ENCODE measurements at places on chromosomes 2 and 18.

DNA sequence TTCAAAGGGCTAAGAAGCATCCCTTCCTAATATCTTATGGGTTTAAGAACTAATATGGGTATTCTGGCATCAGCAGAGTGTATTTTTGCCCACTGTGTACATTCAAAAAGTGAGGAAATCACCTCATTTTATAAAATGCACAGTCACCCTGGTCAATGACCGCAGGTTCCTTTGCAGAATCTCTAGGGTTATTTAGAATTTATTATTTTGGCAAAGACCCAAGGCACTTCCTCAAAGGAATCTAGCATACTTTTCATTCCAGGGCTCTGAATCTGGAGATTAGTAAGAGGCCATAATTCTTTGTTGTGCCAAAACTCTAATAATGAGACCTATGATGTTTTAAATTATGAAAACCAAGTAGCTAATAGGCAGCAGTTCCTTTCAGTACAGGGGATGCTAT lies 27.2 kb upstream of the CDH2 start:
- DNase-seq: no peak

GRCh38 chr2:201964631-201965206 lies 68.9 kb upstream of the FZD7 start:
- no peak for DNase-seq

DNA sequence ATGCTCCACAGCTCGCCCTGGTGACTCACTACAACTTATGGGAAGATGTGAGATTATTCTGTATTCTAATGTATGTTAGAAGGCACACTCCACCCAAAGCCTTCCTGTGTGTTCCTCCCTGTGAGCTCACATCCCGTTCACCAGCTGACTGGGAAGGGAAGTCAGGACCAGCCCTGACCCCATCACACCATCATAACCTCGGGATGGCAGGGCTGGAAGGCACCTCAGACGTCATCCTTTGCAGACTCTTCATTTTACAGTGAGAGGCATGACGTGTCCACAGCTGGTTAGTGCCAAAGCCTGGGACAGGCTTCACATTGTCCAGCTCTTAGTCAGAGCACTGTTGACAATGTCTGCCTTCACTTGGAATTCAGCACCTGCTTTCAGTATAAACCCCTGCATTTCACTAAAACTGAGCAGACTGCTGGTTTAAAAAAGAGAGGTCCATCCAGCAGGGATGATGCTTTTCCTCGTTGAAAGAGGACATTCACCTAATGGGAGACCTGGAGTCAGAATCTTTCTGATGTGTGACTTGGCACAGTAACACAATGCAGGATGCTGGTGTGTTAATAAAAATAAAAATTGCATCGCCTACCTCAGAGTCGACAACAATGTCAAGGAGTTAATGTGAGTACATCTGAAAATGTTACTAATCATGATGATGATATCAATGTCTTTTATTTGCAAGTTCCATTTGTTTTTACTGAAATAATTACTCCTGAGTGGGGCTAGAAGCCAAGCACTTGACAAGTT lies 418.0 kb upstream of the TNP1 start:
- DNase-seq: no peak

GRCh38 chr18:12086677-12087470 lies 6.8 kb upstream of the ANKRD62 start:
- DNase-seq: no peak

GRCh38 chr2:20106746-20107145 lies 55.3 kb upstream of the LAPTM4A start:
- no peak for DNase-seq

DNA sequence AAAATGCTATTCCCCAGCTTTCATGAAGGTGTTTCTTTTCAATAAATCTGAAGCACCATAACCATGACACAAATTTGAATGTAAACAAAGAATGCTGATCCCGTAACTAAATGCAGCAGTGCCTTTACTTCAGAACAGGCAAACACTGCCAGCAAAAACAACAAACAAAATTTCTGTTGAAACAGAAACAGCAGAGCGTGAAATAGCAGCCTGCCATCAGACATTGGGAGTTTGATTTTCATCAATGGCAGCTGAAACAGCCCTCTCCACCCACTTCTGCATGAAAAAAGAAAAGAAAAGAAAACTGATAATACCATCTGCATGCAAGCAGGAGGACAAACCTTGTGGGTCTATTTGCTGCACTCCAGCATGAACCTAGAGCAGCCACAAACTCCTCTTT lies 128.3 kb downstream of the CDH2 start:
- no peak for DNase-seq

- DNase-seq: no peak
Observed at GRCh38 chr18:58662118-58662517, 9.1 kb upstream of the MALT1 start.

DNA sequence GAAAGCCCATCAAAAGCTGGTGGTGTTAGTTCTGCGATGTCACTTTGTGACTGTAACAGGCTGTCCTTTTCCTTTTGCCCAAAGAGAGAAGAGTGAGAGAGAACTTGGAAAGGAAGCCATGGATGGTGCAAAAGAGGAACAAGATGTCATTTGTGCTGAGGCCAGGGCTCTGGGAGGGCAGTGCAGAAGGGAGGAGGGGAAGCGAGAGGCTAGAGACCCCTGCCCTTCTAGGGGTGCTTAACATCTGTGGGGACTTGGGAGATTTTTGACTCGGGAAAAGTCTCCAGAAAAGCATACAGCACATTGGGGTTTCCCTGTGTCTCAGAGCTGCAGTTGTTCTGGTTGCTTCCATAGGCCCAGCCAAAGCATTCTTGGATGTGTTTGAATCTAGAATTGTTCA lies 49.6 kb downstream of the ZBTB7C start:
- DNase-seq: no peak

DNA sequence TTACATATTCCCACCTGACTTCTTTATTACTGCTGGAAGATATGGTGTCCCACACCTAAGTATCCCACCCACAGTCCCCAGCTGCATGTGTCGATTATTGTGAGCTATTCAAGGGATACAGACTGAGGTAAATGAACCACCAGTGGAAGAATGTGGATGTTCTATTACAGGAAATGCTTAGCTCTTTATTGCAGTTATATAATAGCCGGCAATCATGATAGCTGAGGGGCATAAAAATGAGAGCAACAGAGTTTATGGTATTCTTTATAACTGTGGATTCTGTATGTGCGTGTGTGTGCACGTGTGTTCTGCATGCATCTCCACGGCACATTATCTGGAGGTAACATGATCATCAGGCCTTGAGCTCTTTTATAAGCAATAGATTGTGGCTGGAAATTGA lies 198.9 kb downstream of the NEDD4L start:
- no peak for DNase-seq

- no peak for DNase-seq
Observed at GRCh38 chr2:80380736-80381135, 76.2 kb upstream of the LRRTM1 start.

GRCh38 chr18:31441493-31441892 lies 6.0 kb upstream of the DSG3 start:
- no peak for DNase-seq

DNA sequence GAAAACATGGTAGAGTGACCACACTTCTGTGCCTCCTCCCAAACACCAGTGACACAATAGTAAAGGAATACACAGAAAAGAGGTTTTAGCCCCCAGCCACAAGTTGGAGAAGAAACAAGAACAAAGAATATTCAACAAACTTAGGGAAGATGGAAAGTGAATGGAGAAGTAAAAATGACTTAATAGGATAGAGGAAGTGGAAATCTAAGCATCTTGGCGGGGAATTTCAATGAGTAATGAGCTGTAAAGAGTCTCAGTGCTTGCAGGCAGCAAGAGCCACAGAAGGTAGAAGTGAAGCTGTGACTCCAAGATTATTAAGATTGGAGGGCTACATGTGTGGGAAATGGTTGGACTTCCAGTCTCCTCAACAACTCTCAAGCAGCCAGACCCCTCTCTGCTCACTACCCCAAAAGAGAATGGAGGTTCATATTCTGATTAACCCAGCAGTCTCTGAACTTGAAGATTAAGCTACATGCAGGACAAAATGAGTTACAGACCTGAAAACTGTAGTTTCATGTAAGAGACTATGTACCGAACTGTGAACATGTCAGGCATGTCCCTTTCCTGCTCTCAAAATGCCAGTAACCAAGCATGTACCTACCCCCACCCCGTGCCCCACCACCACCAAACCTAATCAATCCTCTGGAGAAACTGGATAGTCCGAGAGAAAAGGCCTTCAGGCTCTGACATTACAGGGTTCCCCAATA lies 16.9 kb upstream of the HNRNPLL start:
- DNase-seq: no peak

DNA sequence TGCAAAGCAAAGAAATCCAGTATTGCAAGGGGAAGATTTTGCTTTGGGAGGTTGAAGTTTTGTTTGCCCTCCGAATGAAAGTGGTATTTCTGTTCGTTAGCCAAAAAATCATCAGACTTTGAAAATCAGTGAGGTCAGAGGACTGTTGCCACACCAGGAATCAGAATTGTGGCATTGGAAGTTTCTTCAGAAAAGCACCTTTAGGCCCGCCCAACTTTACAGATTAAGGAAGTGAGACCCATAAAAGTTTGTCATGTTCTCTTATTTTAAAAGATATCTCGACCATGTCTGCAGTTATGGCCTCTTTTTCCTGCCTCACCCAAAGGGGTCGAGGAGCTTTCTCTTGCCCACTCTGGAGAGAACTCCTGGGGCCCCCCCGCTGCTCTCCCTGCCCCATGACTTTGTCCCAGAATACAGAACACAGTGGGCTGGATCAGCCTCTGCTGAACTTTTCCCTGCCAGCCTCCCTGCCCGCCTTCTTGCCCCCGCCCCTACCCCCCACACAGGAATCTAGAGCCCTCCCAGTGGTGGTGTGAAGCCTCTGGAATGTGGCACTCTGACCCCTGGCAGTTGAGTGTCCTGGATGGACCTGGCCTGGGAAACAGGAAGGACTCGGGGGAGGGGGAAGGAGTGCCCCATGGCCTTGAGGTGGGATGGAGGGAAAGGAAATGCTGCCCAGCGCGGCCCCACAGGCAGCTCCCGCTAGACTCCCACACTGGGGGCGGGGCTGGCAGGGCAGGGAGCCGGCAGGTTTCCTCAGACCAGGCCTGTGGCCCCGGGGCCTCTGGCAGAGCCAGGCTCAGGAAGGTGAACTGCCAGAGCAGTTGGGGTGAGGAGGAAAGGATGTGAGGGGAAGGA lies 25.3 kb downstream of the CRIM1 start:
- DNase-seq: no peak

- DNase-seq: no peak
Observed at GRCh38 chr18:75140296-75140695, 68.6 kb downstream of the PTGR3 start.

- no peak for DNase-seq
Observed at GRCh38 chr2:144683966-144684365, 164.0 kb upstream of the ZEB2 start.

DNA sequence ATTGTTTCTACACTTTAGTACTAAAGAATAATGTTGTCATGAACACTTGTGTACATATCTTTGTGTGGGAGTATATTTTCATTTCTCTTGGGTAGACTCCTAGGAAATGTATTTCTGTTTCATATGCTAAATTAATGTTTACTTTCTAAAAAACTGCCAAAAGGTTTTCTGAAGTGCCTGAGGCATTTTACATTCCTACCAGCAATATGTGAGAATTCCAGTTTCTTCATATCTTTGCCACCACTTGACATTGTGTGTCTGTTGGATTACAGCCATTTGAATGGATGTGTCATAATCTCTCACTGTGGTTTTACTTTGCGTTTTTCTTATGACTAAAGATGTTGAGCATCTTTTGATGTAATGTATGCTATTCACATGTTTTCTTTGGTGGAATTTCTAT lies 428.2 kb upstream of the KCNH7 start:
- DNase-seq: no peak

DNA sequence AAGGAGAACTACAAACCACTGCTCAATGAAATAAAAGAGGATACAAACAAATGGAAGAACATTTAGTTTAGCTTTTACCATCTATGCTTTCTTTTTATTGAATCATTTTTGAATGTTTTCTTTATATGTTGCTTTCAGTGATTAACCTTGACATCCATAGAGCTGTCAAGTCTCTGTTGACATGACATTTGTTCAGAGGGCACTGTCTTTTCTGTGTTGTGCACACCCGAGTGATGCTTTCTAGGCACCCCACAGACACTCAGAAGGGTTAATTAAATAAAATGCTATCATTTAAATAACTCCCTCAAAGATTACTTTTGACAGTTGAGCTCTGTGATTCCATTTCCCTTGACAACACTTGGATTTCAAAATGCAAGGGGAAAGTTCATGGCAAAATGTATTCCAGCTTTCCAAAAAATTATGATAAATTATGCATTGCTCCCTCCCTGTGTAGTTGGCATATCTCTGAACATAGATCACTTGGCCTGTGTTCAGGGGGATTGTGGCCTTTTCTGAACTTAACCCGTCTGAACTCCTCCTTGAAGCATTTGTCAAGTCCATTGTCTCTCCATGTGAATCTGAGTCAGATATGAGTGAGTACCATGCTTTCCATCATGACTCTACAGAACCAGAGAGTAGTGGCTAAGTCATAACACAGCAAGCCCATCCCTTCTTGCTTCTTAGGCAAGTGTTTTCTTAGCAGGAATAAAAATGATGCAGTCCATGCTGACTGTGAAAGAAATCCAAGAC lies 372.6 kb downstream of the RPRM start:
- DNase-seq: no peak

- DNase-seq: no peak
Observed at GRCh38 chr2:151802315-151802714, 25.9 kb downstream of the ARL5A start.

DNA sequence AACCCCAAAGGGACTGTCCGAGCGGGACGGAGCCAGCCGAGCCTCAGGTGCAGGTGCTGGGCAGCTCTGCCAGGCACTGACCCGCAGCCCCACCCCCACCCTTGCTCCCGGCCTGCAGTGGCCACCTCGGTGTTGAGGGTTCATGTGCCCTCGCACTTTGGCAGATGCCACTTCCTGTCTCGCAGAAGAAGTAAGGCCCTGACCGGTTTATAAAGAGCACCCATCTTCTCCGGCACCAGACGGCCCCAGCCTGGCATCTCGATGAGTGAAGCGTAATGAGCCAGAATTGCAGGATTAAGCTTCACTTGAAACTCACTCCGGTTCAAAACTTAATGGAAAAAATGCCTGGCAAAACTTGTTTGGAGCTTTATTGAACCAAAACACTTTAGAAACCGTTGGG lies 10.9 kb upstream of the NFATC1 start:
- DNase-seq: no peak

- DNase-seq: no peak
Observed at GRCh38 chr2:239015901-239016675, 168.2 kb downstream of the TWIST2 start.

- DNase-seq: no peak
Observed at GRCh38 chr2:149612122-149612521, 24.5 kb upstream of the MMADHC start.

GRCh38 chr18:69843015-69843414 lies 104.7 kb downstream of the CD226 start:
- DNase-seq: no peak
